Skeletal muscle cell (primary cell): ENCODE measurements at places on chromosomes 6 and 20.
A peak's percentile ranks its signal among the peaks of the same experiment; 100 is the strongest.

DNA sequence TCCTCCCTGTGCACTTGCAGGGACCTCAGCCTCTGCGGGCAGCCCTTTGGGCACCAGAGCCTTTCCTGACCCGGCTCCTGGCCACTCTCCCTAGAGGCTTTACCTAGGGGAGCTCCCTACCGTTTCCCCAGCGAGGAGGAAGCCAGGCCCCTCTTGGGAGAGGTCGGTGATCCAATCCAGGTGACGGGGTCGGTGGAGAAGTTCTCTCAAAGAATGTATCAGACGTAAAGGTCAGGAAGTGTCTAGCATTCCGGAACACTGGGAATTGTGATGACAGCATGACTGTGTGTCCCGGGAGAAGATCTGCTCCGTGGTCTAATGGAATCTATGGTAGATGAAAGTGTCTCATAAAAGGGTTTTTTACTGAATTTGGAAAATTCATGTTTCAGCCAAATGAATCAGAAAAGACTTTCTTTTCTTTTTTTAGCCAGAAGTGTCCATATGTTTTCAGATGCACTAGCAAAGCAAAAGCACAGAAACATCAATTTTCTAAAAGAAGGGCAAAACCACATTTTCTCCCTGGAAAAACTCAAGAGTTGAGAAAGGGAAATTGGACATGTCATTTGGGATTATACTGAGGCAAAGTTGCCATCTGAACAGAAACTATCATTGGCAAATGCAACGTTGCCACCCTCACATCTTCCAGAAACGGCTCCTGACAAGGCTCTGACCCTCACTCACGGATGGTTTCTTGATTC, 289.4 kb downstream of the THBS2 start:
- DNase-seq = no peak

GRCh38 chr6:3456898-3457709, at the start of gene SLC22A23:
Gene SLC22A23 (minus strand): TSS chr6:3457050. CDS start chr6:3456559, 491 bp downstream.
- no peak for DNase-seq

GRCh38 chr6:107692351-107692750, 131.8 kb downstream of the SCML4 start:
- DNase-seq = peak; percentile 95

DNA sequence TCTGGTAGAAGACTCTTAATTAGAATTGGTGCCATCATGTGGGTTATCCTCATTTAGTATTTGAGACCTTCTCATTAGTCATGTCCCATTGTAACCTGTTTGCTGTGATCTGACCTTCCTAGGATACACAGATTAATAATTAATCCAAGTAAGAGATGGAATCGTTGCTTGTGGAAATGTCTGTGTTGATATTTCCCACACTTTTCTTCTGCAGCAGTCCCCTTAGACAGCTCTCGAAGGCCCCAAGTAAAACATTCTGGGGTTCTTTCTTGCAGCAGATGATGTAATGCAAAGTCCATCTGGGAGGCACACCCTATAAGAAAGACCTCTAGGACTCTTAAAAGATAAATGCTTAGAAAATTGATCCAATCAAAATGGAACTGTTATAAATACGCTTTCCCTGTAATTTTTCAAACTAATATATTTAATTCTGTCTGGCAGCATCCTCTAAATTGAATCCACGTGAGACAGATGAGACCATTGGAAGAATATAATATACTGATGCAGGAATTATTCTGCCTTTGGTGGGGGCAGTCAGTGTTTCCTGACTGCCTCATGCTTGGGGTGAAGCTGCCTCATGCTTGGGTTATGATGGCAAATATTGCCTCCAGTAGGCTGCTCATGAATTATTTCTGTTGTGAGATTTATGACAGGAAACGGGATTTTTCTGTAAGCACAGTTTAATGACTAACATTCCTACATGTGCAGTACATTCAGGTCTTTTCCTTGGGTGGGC, 54.5 kb upstream of the ARMC2 start:
- DNase-seq = no peak

- no peak for DNase-seq
Observed at GRCh38 chr6:167474725-167475124, 149.8 kb downstream of the TTLL2 start.

GRCh38 chr20:37366743-37367142, 20.8 kb downstream of the SRC start:
- DNase-seq = no peak

DNA sequence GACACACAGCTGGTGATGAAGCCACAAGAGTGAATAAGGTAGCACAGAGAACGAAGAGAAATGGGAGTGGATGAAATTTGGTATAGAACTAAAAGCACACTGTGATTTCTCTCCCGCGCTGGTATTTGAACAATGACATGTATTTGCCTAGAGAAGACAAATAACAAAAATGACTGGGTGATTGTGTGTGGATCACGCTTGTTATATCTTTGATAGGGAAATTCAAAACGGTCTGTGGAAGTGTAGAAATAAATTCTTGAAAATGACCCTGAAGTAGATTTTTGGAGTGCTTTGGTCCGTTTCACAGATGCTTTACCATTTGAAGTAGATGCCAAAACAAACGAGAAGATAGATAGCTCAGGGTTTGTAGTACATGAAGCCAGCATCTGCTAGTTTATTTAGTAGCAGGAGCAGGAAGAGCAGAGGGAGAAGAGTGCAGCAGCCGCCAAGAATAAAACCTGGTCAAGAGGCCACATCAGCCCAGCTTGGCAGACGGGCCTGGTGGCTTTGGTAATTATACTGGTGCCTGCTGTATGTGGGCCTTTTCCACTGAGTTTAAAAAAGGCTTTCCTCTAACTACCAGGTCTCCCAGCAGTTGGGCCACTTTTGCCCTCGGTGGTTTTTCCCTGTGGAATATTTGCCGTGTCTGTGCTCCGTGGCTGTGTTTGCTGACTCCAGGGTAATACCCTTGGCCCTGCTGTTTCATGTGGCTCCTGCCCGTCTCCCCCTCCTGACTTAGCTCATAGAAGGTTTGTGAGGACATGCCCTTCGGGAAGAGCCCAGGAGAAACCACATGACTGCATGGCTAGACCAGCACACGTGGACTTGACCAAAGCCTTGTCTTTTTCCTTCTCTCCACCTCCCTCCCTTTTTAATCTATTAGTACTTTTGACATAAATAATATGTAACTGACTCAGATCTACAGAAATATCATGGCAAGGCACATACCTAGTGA, 294.0 kb downstream of the SOX4 start:
- no peak for DNase-seq

GRCh38 chr20:44273231-44274215, 26.4 kb downstream of the GDAP1L1 start:
- DNase-seq = no peak

DNA sequence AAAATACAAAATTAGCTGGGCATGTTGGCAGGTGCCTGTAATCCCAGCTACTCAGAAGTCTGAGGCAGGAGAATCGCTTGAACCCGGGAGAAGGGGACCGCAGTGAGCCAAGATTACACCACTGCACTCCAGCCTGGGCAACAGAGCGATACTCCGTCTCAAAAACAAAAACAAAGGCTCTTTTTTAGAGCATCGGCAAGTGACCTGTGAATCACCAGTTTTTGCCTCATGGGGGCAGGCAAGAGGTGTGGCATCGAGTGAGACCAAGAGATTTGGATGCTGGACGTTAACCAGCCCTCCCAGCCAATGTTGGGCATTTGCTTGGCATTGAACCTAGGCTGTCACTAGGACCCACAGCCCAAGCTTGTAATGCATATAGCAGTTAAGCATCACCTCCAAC, 14.6 kb upstream of the CDK5RAP1 start:
- DNase-seq = no peak

DNA sequence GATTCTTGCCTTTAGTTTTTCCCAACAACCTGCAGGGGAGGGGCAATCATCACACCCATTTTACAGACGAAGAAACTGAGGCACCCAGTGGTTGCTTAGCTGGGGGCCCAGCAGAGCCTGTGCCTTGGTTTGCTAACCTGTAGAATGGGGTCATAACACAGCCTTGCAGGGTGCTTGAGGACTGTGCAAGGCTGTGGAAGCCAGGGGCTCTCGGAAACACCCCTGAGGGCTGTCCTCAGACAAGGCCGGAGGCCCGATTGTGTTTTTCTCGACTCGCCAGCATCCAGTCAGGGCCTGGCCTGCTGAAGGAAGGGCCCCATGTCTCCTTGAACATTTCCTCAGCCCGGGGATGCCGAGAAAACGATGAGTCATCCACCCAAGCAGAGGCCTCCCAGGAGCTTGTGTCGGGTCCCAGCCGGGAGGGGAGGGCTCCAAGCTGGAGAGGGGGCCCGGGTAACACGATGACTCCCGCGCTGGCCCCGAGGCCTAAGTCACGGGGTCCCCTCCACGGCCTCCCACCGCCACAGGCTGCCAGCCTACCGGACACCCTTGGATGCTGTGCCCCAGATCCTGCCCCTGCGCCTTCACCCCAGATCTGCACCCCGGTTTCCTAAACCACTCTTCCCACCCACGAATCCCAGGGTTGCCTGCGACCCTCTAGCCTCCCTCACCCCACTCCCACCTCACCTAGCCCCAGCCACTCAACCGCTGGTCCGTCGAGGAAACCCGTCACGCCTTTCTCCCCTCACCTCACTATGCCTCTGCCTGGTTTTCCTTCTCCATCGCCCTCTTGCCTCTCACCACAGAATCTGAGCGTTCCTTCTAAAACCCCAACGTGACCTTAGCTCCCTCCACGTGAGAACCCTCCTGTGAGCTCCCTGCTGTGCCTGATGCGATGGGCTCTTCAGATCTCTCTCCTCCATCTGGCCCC, 10.6 kb downstream of the NOL4L start:
- peak; percentile 82 for DNase-seq

- no peak for DNase-seq
Observed at GRCh38 chr6:100320686-100321085, 144.0 kb downstream of the SIM1 start.

DNA sequence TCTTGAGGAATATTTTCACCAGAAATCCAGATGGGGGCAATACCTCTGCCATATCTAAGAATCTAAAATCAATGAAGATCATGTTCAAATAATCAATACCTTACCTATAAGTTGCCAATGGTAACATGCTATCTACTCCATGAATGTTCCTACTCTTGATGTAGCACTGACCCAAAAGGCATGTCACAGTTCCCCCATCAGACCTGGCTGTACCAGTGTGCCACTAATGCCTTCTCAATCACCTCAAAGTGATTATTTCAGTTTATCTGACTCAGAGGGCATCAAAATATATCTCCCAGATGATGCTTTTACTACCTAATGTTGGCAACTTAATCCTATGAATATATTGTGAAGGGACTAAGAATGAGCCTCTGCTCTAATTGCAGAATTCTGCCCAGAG, 5.5 kb downstream of the PDCD2 start:
- no peak for DNase-seq

DNA sequence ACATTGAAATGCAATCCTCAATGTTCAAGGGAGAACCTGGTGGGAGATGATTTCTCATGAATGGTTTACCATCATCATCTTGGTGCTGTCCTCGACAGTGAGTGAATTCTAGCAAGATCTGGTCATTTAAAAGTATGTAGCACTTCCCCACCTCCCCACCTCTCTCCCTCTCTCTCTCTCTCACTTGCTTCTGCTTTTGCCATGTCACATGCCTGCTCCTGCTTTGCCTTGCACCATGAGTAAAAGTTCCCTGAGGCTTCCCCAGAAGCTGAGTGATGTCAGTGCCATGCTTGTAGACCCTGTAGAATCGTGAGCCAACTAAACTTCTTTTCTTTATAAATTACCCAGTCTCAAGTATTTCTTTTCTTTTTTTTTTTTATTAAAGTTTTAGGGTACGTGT, 60.5 kb downstream of the DST start:
- no peak for DNase-seq

DNA sequence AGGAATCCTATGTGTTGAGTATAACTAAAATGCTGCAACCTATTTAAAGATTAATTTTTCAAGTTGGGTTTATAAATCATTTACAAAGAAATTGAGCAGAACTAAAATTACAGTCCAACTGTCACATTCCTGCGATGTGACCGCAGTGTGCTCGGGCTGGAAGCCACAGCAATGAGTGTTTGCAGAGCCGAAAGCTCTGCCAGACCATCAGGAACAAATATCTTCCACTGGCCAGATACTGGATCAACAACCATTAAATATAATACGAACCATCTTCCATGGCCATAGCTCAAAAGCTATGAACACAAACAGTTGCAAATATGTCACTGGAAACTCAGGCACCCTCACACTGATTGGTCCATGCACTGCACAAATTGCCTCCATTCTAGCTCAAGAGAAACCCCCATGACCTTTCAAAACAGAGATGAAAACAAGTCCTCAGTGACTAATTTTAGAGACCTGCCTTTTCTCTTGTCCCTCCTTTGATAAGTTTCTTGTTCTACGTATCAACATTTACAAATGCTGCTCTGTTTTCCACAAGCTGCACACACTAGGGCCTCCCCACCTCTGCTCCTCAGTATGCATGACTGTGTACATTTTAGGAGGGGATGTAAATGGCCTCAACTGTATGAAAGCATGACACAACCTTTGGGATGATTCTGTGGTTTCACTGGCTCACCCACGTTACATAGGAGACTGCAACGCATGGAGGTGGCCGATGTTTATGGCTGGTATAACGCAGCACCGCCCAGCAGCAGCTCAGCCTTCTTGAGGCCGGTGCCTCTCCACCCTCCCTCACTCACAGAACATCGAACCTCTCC, 171.7 kb downstream of the WDR27 start:
- no peak for DNase-seq

- no peak for DNase-seq
Observed at GRCh38 chr6:79783670-79784394, 152.7 kb downstream of the SH3BGRL2 start.

DNA sequence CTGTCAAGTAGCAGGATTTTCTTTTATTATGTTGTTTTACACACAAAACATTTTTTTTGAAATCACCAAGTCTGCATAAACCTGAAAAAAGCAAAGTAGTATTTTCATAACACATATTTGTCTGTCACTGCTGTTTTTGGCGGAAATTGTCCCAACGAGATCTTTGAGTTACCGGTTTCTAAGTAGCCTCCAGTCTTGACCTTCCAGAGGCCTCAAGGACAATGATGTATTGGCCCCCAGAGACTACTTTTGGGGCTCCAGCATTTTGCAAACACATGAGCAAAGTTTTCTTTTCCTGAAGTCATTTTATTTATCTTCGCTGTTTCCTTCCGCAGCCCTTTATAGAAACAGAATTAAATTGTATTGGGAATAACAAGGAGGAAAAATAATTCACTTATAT, 862.6 kb downstream of the KIF16B start:
- no peak for DNase-seq

GRCh38 chr6:15952231-15953151, 176.4 kb upstream of the MYLIP start:
- DNase-seq = no peak
